ENCODE measurements at places on chromosomes 11 and 22. TPM values are rescaled to one million over a fixed set of nuclear protein-coding genes. Genes with fewer than 3 reads are reported as not detected.

The ABCC8 gene
- not detected for total RNA-seq

The TRIM66 gene
- 25.0 TPM for total RNA-seq

DNA sequence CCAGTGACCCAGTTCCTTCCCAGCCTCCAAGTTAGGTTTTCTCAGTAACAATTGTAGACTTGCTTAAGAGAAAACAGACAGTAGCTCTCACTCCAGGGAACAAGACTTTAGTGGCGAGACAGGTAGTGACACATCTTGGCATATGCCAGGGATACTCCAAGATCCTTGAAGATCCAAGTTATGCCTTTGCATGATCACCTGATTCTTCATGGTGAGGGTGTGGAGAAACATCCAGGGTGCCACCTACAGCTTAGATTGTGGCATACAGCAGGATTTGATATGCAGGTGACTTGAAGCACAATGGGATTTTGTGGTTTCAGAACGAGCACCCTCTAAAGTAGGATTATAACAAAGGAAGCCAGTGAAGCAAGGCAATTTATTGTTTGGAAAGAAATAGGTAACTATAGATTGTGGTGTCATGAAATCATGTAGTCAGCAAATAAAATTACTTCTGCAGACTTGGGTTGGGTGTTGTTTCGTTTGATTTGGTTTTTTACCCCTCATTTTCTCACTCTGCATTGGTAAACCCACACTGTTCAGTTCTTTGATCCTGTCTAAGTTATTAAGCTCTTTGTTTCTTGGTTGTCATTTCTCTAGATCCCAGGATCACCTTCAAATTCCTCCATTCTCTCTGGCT is 9.2 kb downstream of the POU2AF3 start:
- no peaks in the 10 kb centered on the region for H3K27me3 ChIP-seq
- no peak overlapping the region for H3K4me3 ChIP-seq

GRCh38 chr11:66686801-66687750 is 9.4 kb upstream of the RBM4B start:
- no peaks in the 10 kb centered on the region for H3K36me3 ChIP-seq
- H3K4me3 ChIP-seq: no peak overlapping the region
- no peak overlapping the region for H3K27ac ChIP-seq
- H3K27me3 ChIP-seq: no peaks in the 10 kb centered on the region

The OR6T1 gene
- total RNA-seq: not detected

The OR10W1 gene
- total RNA-seq: not detected

- no peak overlapping the region for H3K4me3 ChIP-seq
- peaks cover 22% of the 10 kb centered on the region for H3K4me1 ChIP-seq
- H3K36me3 ChIP-seq: peaks cover 81% of the 10 kb centered on the region
- no peak overlapping the region for H3K27ac ChIP-seq
Measured at GRCh38 chr22:36145881-36146280, 14.7 kb downstream of the APOL3 start.

- no peak for DNase-seq
- H3K36me3 ChIP-seq: no peaks in the 10 kb centered on the region
- H3K4me1 ChIP-seq: peaks cover 13% of the 10 kb centered on the region
- H3K27me3 ChIP-seq: peaks cover 6% of the 10 kb centered on the region
- no peak overlapping the region for H3K4me3 ChIP-seq
- H3K27ac ChIP-seq: no peak overlapping the region
Measured at GRCh38 chr11:118623269-118623655, 15.8 kb downstream of the PHLDB1 start.

DNA sequence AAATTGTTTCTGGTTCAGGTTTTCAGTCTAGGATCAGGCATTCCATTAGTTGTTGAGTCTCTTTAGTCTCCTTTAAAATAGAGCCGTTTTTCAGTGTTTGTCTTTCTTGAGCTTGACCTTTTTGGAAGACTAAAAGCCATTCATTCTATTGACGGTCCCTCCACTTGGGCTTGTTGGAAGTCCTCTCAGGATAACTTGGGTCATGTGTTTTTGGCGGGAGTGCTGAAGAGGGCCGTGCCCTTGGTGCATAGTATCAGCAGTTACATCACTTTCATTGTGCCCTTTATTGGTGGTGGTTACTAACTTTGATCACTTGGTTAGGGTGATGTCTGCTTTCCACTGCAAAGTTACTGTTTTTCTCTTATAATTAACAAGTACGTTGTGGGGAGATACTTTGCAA is 20.8 kb downstream of the CECR2 start:
- H3K36me3 ChIP-seq: no peaks in the 10 kb centered on the region
- no peak for DNase-seq
- H3K4me1 ChIP-seq: no peaks in the 10 kb centered on the region
- H3K4me3 ChIP-seq: no peak overlapping the region
- H3K27me3 ChIP-seq: no peaks in the 10 kb centered on the region

The APOBEC3A gene
- total RNA-seq: not detected

The GP1BB gene
- not detected for total RNA-seq

The CABP4 gene
- total RNA-seq: 2.3 TPM

DNA sequence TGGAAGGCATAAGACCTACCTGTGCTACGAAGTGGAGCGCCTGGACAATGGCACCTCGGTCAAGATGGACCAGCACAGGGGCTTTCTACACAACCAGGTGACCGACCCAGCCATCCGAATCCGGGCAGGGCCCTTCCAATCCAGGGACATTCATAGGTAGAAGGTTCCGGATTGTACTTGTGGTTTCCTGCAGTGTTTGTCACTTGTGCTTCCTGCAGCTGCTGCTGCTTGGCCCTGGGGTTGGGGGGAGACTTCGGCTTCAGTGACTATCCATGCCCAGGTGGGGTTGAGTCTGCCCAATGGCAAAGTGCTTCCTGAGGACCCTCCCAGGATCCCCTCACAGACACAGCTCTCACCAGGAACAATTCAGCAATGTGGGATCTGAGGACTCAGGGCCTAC is 2.2 kb downstream of the APOBEC3A start:
- no peaks in the 10 kb centered on the region for H3K36me3 ChIP-seq
- no peaks in the 10 kb centered on the region for H3K4me1 ChIP-seq
- H3K4me3 ChIP-seq: no peak overlapping the region
- DNase-seq: no peak
- no peak overlapping the region for H3K27ac ChIP-seq
- H3K27me3 ChIP-seq: no peaks in the 10 kb centered on the region

- no peak overlapping the region for H3K4me3 ChIP-seq
- no peaks in the 10 kb centered on the region for H3K4me1 ChIP-seq
- H3K27me3 ChIP-seq: no peaks in the 10 kb centered on the region
- DNase-seq: no peak
- no peaks in the 10 kb centered on the region for H3K36me3 ChIP-seq
- H3K27ac ChIP-seq: no peak overlapping the region
Measured at GRCh38 chr22:24845041-24845898, 39.3 kb downstream of the SGSM1 start.

- no peaks in the 10 kb centered on the region for H3K27me3 ChIP-seq
- no peak overlapping the region for H3K27ac ChIP-seq
- H3K4me3 ChIP-seq: no peak overlapping the region
- H3K36me3 ChIP-seq: peaks cover 45% of the 10 kb centered on the region
Measured at GRCh38 chr22:21690401-21690801, 24.6 kb downstream of the PPIL2 start.

The MS4A12 gene
- total RNA-seq: not detected

GRCh38 chr11:88105951-88106350 is 69.3 kb downstream of the RAB38 start:
- H3K4me1 ChIP-seq: no peaks in the 10 kb centered on the region
- no peak for DNase-seq
- no peaks in the 10 kb centered on the region for H3K36me3 ChIP-seq

The TYR gene
- total RNA-seq: not detected

DNA sequence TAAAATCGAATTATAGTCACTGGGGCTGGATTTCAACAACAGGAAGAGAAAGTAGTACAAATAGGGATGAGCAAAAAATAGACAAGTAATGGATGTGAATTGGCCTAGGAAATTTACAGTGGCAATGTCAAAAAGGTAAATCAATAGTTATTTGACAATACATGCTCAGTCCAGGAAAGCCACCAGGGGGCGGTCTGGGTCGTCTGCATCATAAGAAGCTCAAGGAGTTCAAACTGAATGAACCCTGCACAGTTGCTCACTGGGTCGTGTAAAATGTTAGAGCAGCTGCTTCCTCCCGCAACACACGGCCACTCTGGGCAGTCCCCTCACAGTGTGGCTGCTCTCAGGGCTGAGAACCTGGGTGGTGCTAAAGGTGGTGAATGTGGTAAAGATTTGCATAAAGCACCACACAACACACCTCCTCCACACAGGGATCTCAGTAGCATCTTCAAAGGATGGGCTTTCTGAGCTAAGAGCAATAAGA is 85.9 kb downstream of the ZNF280B start:
- H3K27me3 ChIP-seq: no peaks in the 10 kb centered on the region
- H3K4me3 ChIP-seq: no peak overlapping the region
- H3K4me1 ChIP-seq: no peaks in the 10 kb centered on the region

The UBQLN3 gene
- total RNA-seq: not detected

DNA sequence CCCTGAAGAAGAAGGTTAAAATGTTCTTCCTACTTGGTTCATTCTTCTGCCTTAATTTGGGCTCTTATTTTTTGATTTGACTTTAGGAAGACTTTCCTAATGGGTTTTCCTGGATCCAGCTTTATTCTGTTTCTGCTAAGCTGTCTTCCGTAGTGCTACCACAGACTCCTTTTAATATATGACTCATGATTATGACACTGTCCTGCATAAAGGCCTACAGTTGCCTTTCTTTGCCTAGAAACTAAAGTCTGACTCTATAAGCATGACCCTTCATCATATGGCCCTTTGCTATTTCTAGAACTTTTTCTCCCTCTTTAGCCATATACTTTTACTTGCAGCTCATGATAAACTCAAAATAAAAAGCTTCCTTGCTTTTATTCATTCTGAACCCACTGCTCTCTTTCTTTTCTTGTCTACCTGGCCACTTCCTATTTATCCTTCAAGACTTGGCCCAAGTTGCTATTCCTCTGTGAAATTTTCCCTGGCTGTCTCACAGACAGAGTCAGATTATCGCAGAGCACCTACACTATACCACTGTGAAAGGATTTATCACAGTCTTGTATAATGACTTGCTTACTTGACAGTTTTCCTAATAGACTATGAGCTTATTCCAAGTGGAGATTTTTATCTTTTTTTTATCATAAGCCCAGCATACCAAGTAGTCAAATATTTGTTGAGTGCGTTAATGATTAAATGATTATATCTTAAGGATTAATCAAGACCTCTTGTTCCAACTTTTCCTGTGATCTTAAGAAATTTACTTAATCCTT is 24.7 kb downstream of the TBCEL start:
- DNase-seq: no peak
- peaks cover 5% of the 10 kb centered on the region for H3K36me3 ChIP-seq
- no peak overlapping the region for H3K4me3 ChIP-seq
- no peaks in the 10 kb centered on the region for H3K27me3 ChIP-seq
- H3K27ac ChIP-seq: no peak overlapping the region

- no peaks in the 10 kb centered on the region for H3K27me3 ChIP-seq
- H3K4me1 ChIP-seq: no peaks in the 10 kb centered on the region
- no peaks in the 10 kb centered on the region for H3K36me3 ChIP-seq
- H3K27ac ChIP-seq: no peak overlapping the region
Measured at GRCh38 chr11:26704249-26704648, 17.6 kb downstream of the SLC5A12 start.

DNA sequence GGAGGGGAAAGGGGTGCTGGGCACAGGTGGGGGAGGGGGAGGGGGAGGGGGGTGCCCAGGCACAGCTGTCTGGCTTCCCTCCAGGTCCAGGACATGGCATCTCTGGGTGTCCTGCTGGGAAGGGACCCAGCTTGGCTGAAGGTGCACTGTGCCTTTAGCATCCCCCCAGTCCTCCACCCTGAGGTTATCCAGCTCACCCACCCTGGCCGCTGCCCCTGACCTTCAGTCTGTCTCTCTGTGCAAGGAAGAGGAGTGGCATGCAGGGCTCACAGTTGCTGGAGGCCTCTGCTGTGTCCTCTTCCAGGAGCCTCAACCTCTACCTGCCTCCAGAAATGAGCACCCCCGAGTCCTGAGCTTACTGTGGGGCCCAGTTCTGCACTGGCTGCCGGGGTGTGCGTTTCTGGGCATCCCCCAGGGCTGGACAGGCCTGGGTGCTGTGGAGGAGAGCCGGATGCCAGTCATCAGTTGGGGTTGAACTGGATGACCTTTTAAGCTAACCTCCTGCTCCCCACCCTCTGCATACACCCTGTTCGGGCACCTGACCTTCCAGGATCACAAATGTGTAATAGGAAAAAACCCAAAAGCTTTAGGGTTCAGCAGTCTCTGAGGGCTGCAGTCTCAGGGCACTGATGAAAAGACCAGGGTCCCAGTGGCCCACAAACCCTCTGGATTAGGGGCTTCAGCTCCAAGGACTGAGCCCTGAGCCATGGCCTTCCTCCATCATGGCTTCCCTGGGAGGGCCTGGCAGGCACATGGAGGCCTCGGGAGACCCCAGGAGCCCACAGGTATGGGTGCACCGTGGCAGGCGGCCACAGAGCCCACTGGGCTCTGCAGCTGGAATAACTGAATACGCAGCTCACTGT is 9.6 kb upstream of the CTSD start:
- DNase-seq: no peak
- H3K27me3 ChIP-seq: no peaks in the 10 kb centered on the region
- H3K27ac ChIP-seq: no peak overlapping the region
- no peak overlapping the region for H3K4me3 ChIP-seq
- H3K4me1 ChIP-seq: peaks cover 19% of the 10 kb centered on the region

DNA sequence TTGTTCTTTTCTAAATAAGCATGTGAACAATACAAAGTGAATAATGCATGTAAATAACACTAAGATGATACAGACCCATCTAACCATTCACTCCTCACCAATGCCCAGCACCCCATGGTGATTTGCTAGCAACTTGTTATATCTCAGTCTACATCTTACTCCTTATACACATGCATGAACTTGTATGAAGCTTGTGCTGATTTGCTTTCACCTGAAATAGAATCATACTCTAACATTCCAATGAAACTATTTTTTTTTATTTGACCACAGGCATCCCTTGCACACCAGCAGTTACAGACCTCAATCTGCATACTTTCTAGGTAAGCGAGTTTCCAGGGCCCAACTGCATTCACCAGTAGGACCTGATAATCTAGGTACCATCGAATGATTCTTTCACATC is 873.6 kb downstream of the OPCML start:
- no peaks in the 10 kb centered on the region for H3K27me3 ChIP-seq
- DNase-seq: no peak
- no peak overlapping the region for H3K4me3 ChIP-seq

- no peaks in the 10 kb centered on the region for H3K27me3 ChIP-seq
- DNase-seq: no peak
- H3K4me1 ChIP-seq: no peaks in the 10 kb centered on the region
- no peak overlapping the region for H3K27ac ChIP-seq
- H3K4me3 ChIP-seq: no peak overlapping the region
Measured at GRCh38 chr11:121099885-121100284, 1.2 kb upstream of the TECTA start.

GRCh38 chr11:109308551-109308950 is 113.4 kb upstream of the C11orf87 start:
- no peak for DNase-seq
- H3K36me3 ChIP-seq: no peaks in the 10 kb centered on the region
- H3K4me3 ChIP-seq: no peak overlapping the region
- no peak overlapping the region for H3K27ac ChIP-seq
- H3K27me3 ChIP-seq: no peaks in the 10 kb centered on the region

The TREH gene
- total RNA-seq: not detected
